HT-29 (cell line): ENCODE measurements at places on chromosomes 12 and 14. TPM values are rescaled to one million over a fixed set of nuclear protein-coding genes. Genes with fewer than 3 reads are reported as not detected.

NUMB gene
- 19.6 and 19.9 TPM in 2 replicates for total RNA-seq

- no peak for DNase-seq
These were observed 57.9 kb downstream of the PPP2R5C start for GRCh38 chr14:101819251-101819990.

SLC11A2 gene
- 20.1 and 42.9 TPM in 2 replicates for total RNA-seq

DNA sequence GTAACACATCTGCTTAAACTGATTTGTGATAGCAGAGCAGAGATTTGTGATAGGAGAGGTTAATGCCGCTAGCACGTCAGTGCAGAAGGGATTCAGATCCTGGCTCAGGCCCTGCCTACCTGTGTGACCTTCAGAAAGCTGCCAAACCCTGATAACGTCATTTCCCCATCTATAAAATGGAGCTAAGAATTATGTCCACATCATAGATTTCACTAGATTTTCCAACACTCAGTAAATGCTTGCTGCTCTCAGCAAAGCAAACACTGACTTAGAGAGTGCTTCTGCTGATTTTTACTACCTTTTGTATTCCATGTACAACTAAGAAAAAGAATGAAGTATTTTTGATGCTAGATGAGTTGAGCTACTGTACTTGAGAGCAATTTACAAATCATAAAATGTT lies 261.4 kb downstream of the ITPR2 start:
- no peak for DNase-seq

IFNG-AS1 gene
- not detected in 2 replicates for total RNA-seq

DNA sequence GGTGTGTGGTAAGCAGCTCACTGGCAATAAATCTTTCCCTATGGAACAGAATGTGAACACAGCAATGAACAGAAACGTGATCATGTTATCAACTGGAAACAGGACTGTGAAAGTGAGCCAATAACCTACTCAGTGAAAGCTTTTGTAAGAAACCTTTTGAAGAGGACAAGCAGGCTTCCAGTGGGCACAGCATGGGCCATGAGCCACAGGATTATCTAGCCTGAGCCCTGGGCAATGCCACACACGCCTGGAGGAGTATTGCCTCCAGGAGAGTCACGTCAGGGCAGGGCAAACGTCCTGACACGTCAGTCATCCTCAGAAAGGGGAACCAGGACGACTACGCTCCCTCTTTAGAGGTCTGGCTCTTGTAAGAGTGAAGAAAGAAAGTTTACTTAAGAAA lies 32.3 kb downstream of the NRDE2 start:
- DNase-seq: no peak

GRCh38 chr14:92264195-92264594 lies 58.8 kb upstream of the SLC24A4 start:
- no peak for DNase-seq

GRCh38 chr12:121238604-121239350 lies 28.8 kb downstream of the P2RX4 start:
- no peak for DNase-seq

KLHL33 gene
- total RNA-seq: not detected in 2 replicates

DNA sequence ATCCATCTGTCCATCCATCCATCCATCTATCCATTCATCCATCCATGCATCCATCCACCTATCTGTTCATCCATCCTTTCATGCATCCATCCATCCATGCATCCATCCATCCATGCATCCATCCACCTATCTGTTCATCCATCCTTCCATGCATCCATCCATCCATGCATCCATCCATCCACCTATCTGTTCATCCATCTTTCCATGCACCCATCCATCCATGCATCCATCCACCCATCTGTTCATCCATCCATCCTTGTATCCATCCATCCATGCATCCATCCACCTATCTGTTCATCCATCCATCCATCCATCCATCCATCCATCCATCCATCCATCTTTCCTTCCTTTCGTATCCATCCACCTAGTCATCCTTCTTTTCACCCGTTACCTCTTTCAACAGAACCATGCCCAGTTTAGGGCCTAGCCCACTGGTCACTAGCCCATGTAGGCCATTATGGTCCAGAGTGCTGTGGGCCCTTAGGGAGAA lies 66.3 kb downstream of the KIF26A start:
- DNase-seq: no peak

DNA sequence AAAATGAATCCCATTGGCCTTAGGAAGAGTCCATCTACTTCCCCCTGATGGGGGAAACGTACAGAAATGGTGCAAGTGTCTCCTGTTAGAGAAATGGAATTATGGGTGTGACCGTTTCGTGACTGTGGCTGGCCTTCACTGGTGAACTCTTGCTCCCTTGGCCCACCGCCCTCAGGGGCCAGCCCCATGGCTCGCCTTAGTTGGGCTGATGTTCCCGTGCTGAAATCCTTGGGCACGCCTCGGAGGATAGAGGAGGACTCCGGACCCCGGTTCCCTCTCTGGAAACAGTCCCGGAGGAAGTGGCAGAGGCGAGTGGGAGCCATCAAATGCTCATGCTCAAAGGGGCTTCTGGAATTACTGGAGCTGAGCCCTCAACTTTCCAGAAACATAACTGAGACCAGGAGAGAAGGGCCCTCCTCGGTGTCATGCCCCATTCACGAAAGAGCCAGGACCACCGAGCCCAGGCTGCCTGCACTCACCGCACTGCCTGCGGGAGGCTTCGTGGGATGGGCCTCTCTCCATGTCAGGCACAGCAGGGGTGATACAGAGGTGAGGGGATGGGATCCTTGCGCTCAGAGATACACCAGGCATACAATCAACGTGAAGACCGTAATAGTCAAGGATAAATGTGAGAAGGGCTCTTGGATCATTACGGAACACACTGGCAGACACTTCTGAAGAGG lies 10.1 kb upstream of the CACNA2D4 start:
- no peak for DNase-seq

CIROP gene
- not detected in 2 replicates for total RNA-seq

GRCh38 chr12:89306827-89307473 lies 45.4 kb downstream of the DUSP6 start:
- DNase-seq: no peak

GLT8D2 gene
- total RNA-seq: not detected in 2 replicates

GRCh38 chr14:93533842-93534241 lies 103.1 kb downstream of the UNC79 start:
- DNase-seq: peak; percentile 12
